ENCODE measurements at places on chromosomes 4 and X.
A peak's percentile ranks its signal among the peaks of the same experiment; 100 is the strongest.

GRCh38 chrX:44071847-44072551, 98.8 kb upstream of the NDP start:
- DNase-seq: no peak

DNA sequence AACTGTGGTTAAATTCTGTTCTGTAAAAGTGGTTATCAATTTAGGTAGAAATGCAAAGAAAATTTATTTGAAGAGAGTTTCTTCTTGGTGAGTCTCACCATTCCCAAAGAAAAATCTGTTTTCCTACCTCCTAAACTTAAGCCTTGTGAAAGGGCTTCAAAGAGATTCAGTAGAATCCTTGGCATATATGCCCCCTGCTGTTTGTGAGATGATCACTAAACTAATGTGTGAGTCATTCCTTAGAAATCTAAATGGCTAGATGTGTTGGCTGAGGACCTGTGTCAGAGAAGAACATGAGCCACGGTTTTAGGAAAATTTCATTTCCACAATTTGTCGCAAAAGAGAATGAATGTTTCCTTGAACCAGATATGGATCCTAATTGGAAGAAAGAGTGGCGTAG, 260.9 kb downstream of the SLC7A11 start:
- no peak for DNase-seq

DNA sequence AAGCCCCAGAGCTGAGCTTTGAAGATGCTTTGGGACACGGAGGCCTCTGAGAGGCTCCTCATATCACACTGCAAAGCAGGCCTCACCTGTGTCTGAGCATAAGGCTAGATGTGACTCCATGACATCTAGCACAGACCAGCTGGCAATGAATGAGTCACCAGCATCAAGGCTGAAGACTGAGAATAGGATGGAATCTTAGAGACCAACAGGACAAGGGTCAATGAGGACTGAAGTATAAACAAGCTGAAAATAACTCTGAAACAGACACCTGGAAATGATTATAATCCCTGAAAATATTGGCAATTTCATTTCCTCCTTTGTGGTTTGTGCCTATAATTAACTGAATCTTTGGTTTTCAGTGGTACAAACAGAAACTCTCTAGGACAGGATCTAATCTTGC, 87.1 kb upstream of the PRPS1 start:
- no peak for DNase-seq

- DNase-seq: no peak
Measured at GRCh38 chr4:127870688-127871087, 10.0 kb upstream of the PLK4 start.

DNA sequence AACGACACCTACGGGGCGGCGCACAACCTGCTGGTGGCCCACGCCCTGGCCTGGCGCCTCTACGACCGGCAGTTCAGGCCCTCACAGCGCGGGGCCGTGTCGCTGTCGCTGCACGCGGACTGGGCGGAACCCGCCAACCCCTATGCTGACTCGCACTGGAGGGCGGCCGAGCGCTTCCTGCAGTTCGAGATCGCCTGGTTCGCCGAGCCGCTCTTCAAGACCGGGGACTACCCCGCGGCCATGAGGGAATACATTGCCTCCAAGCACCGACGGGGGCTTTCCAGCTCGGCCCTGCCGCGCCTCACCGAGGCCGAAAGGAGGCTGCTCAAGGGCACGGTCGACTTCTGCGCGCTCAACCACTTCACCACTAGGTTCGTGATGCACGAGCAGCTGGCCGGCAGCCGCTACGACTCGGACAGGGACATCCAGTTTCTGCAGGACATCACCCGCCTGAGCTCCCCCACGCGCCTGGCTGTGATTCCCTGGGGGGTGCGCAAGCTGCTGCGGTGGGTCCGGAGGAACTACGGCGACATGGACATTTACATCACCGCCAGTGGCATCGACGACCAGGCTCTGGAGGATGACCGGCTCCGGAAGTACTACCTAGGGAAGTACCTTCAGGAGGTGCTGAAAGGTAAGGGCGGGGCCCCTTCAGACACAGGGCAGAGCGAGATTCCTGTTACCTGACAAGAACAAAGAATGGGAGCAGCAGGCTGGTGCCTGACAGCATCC, 11.7 kb downstream of the RPL9 start:
- peak; percentile 60 for DNase-seq

DNA sequence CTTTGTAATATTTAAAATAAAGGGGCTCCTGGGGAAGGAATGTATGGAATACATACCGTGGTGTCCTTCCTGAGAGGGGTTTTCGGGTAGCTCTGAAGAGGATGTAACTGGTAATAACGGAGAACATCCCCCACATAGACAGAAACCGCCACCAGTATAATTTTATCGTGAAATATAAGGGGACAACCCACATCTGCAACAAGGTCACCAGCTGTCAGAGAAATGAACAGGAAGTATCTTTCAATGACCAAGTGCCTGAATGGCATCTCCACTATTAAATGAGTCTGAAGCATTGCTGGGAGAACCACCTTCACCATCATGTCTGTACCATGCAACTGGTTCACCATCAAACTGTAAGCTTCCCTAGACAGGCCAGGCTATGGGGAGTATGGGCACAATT, 31.7 kb downstream of the RNF175 start:
- no peak for DNase-seq

- no peak for DNase-seq
Measured at GRCh38 chr4:54016504-54016903, 47.9 kb downstream of the CHIC2 start.

DNA sequence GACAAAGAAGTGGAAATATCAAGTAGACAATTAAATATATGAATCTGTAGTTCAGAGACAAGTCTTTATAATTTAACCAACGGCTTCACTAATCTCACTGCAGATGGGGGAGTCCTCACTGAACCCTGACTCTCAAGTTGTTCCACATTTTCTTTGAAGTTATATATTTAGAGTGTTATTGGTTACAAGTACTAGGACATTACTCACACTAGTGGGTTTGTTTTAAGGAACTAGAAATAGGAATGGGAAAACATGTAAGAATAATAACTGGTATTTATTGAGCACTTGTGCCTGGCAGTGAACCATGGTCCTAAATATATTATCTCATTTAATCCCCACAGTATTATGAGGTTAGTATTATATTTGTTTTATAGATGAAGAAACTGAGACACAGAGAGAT, 22.0 kb downstream of the MND1 start:
- DNase-seq: no peak

- DNase-seq: peak; percentile 41
Measured at GRCh38 chrX:100928660-100929613, at the start of gene XKRX. XKRX (minus strand) TSS chrX:100928917; CDS start chrX:100928304, 613 bp downstream.

GRCh38 chrX:50881028-50881427, 29.5 kb upstream of the BMP15 start:
- DNase-seq: no peak

DNA sequence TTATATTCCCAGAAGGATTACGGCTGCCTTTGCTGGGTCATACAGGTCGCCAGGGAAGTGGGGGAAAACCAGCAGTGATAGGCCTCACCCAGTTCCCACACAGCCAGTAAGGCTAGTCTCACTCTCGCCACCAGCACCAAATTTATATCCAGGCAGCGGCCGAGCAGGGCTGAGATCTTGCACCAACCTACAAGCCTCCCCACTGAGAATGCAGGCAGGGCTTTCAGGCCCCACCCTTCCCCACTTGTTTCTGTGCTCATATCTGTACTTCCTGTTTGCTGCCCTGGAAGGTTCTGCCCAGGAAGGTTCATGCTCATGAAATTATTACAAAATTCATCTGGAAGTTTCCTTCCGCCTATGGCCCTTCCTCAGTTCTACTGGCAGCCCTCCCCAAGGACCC, 179.7 kb downstream of the STIM2 start:
- no peak for DNase-seq

- DNase-seq: no peak
Measured at GRCh38 chrX:12269484-12269883, 131.2 kb downstream of the FRMPD4 start.

DNA sequence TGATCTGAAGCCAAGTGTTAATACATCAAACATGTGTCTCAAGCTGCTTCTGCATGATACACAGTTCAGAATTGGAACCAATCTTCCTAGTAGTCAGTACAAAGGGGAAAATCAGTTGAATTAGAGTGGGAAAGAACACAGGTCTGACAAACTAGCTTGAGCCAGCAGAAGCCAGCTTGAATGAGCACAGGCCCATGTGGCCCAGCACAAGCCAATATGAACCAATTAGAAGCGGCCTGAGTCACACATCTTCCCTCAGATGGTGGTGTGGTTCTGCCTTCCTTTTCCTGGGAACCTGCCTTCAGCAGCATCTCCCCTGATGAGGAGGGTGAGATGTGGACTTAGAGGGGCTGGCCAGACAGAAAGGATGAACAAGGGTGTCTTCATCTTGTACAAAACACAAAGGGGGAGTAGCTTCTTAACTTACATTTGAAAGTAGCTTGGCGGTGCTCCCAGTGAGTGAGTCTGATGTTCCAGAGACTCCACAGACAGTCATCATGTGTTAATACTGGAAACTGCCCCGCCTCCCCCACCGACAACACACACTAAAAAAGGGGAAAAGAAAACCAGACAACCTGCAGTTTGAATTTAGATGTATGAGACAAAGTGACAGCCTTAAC, 72.0 kb downstream of the FRMPD4 start:
- DNase-seq: no peak

GRCh38 chr4:151143162-151143561, 43.7 kb downstream of the RPS3A start:
- DNase-seq: no peak

DNA sequence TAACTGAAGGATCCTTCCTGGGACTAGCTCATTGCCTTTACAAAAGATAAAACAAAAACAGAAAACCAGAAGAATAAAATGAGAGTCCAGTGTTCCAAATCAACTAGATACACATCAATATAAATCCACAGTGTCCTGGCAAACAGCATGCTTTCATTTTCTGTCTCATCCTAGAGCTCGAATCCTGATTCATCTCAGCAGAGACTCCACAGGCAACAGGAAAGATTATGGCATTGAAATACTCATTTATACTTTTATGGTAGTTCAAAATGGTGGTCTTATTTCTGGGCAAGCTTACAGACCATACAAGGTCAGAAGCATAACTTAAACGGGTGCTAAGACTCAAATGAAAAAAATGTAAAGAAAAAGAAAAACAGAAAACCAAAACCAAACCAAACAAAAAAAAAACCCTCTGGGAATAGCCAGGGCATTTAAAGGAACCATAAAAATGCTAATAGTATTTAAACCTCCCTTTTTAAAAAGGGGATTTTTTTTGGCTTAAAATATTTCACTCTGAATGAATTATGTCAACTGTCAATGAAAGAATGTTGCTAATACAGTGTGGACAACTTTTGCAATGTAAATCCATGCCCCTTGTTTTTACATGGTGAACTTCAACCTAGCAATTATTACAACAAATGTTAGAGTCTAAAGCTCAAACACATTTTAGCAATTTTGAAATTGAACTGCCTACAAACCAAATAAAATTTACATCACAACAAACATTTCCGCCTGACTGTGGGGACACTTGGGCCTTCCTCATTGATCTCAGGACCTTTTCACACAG, 57.9 kb downstream of the GPR101 start:
- no peak for DNase-seq

GRCh38 chr4:104262678-104263077, 232.0 kb downstream of the CXXC4 start:
- DNase-seq: no peak

DNA sequence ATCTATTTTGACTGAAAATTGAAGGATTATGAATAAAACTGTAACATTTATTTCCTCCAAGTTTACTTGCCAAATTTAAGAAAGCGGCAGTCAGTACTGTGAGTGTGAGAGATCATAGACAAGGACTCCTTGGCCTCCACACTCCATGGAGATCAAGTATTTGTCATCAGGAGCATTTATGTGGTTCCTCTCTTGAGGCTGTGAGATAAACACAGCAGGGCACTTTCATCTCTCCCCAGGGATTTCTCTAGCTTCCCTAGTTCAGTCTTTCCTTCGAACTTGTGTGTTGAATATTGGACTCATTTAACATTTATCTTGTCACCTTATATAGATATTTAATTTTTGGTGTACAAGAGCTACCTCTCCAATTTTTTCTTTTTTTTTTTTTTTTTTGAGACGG, 40.8 kb downstream of the PDE5A start:
- DNase-seq: no peak

DNA sequence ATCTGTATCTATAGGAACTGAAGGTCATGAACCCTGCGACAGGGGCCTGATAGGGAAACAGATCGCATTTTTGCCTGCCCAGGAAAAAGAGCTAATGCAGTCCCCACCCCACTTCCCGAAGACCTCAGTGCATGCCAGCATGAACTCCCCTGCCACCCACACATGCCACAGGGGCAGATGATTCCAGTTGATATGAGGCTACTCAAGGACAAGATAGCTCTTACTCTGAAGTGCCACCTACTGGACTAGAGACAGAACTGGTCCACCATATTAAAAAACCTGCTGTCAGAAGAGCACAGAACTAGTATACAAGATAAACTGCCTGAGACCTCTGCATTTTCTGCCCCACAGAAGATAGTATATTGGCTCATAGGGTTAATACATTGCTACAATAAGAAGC, 68.0 kb downstream of the YIPF7 start:
- DNase-seq: no peak

DNA sequence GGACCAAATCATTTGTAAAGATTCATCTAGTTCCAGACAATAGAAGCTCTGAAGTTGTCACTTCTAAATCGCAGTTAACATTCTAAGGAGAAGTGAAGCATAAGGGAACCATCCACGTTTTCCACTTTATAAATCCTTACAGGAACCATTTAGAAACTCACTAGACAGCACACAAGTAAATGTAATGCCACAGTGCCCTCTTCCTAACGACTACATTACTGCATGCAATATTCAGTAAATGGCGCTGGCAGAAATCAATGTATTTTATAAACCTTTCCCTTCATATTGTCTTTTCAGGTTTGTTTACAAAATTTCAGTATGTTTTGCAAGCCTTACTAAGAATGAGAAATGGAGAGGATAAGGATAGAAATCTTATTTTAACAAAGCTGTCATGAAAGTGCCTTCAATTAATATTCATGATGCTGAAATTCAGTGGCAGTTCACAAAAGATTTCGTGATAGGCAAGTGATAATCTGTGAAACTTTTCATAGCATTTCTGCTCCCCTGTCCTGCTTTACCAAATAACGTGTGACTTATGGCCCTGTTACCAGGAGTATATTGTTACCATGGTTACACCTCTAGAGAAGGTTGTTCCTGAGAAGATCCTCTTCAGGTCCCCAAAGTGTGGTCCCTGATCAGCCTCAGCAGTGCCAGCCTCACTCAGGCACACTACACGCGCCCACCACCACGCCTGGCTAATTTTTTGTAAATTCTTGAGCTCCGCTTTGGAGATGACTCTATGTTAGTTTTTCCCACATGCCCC, 54.2 kb downstream of the TMA16 start:
- no peak for DNase-seq

DNA sequence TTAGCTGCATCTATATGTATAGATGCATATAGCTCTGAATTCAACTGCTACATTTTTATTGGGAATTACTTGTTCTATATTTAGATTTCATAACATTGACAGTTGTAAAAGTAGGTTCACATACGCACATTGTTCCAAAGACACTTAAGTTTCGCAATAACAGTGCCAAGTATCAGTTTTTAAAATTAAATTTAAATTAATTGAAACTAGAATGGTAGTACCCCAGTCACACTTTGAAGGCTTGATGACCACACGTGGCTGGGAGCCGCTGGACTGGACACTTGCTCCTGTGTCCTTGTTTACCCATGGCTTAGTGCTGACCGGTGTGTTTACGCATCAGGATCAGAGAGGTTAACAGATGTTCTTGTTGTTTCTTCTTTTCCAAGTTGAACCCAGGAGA, 140.7 kb upstream of the PSAPL1 start:
- DNase-seq: no peak
